CD4-positive, alpha-beta T cell treated with Interferon alpha-2 for 1 hour (primary cell): ENCODE measurements at places on chromosomes 3 and 15.

DNA sequence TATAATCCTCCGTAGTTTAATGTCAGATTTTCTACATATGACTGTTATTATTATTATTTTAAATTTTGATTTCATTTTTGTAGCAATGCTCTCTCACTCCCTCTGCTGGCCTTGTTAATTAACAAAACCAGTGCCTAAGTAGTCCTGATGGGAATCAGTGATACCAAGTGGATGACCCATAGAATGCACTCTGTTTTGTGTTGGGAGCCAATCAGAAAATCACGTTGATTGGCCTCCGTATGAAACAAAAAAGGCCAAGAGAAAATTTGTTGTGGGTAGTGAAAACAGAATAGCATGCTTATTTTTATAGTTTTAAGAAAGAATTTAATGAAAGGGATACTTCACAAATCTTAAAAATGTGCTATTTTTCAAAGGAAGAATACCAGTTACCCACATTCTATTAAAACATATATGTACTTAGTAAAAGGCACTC lies 34.4 kb upstream of the MEIS2 start:
- peak; percentile 11 for DNase-seq

- DNase-seq, result no peak
Observed at GRCh38 chr3:53545996-53546359, 51.6 kb downstream of the CACNA1D start.

DNA sequence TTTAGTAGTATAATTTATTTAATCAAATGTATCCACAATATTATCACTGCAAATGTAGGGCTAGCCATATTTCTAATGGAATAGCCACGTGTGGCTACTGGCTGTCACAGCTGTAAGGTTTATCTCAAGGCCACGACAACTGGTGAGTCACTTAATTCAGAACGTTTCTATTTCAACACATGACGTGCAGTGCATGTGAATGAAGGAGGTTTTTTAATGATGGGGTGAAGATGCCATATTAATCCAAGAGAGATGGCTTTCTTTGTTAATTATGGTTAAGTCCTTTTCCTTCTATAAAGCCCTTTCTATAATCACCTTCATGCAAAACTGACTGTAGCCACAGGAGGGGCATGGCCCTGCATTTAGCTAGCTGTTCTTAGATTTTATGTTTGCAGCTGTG lies 212.0 kb downstream of the FEZF2 start:
- no peak for DNase-seq

- no peak for DNase-seq
Observed at GRCh38 chr3:96012939-96013338, 801.5 kb upstream of the EPHA6 start.

DNA sequence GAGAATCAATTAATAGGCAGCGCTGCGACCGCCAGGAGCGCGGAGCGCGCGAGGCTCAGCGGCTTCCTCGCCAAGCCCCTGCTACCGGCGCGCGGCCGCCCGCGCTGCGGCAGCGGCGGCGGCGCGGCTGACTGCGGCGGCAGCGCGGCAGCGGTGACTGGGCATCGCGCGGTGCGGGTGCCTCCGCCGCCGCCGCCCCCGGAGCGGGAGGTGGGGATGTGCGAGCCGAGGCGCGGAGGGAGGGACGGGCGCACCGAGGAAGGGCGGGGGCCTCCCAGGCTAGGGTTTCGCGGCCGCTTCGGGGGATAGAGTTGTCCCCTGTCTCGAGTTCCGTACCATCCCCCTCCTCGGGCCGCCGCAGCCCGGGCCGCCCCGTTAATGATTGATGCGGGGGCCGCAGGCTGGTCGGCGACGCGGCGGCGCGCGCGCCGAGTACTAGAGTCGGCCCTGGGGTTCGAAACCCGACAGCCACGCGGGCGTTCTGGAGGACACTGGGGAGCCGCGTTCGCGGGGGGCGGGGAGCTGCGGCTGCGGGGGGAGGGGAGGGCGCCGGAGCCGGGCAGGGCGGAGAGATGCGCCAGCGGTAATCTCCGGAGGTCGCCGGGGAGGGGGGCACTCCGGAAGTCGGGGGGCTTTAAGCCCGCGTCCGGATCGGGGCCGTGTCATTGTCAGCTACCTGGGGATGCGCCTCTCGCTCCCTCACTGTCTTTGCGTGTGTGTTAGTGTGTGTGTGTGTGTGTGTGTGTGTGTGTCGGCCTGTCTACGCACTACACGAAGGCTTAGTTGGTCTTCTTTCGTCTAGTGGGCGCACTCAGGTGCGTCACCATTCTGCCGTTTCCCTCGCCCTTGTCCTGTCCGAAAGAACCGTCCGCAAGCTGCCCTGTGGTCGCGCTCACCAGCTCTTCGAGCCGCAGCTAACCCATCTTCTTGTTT lies at the start of gene PAQR9:
PAQR9 (minus strand) TSS at position 159 of the 933 bp plus-strand sequence. CDS start 338 bp downstream, outside the sequence.
- DNase-seq, result no peak

DNA sequence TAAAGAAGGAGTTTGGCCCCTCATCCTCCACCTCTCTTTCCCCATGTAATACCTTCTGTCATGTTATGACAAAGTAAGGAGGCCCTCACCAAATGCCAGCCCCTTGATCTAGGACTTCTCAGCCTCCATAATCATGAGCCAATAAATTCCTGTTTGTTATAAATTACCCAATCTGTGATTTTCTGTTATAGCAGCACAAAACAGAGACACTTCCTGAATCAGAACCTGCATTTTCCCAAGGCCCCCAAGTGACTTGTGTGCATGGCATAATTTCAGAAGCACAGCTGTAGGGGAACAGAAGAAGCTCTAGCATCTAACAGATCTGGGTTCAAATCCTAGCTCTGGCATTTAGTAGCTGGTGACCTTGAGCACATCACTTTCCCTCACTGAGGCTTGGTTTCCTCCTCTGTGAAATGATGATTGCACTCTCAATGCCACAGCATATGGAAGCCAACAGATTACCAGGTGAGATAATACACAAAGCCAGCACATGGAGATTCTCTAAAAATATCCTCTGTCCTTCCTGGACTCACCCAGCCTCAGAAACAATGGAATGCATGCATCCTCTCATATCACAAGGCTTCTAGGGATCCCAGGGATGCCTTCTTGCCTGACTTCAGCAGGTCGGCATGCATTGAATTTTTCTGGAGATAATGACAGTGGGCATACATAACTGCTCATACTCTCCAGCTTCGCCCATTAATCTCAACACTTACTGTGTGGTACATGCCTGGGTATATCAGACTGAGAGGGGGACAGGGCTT lies 26.3 kb downstream of the TLNRD1 start:
- DNase-seq, result no peak

DNA sequence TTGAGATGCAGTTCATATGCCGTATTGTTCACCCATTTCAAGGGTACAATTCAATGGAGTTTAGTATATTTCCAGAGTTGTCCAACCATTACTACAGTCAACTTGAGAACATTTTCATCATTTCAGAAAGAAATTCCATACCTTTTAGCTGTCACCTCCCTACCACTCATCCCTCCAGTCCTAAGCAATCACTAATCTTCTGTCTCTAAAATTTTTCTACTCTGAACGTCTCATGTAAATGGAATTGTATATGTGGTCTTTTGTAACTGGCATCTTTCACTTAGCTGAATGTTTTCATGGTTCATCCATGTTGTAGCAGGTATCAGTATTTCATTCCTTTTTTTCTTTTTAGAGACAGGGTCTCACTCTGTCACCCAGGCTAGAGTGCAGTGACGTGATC lies 51.1 kb downstream of the CMTM7 start:
- DNase-seq, result no peak

GRCh38 chr3:51501833-51502561 lies 2.2 kb upstream of the DCAF1 start:
- peak; percentile 78 for DNase-seq

DNA sequence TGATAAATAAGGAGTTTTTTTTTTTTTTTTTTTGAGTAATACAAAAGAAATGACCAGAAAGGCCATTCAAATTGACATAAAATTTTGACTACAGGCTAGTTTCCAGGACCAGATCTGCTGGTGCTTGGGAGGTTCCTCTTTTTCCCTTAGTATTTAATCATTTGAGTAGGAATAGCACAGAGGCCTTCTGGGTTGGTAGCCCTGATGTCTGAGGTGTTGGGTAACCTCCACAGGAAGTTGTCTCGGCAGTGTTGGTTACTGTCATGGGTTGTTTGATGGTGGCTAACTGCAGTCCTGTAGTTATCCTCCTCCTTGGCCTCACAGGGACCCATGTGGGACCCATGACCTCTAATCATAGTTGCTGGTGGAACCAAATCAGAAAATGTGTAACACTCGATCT lies 91.1 kb downstream of the USP13 start:
- DNase-seq, result no peak

- DNase-seq, result no peak
Observed at GRCh38 chr3:63228677-63229076, 49.4 kb upstream of the SYNPR start.

- DNase-seq, result no peak
Observed at GRCh38 chr3:113377158-113377557, 64.1 kb downstream of the CFAP44 start.

- no peak for DNase-seq
Observed at GRCh38 chr3:100226712-100227429, 33.9 kb upstream of the TBC1D23 start.

DNA sequence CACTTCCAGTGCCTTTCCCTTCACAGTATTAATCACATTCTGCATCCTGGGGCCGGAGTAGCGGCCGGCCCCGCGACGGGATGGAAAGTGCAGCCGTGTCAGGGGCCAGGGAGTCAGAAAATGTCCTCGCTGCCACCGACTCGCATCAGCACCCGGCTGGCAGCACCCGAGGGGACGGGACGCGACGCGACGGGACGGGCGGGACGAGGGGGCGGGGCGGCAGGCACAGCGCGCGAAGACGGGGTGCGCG lies 353 bp downstream of the ATG3 start:
- DNase-seq, result no peak

DNA sequence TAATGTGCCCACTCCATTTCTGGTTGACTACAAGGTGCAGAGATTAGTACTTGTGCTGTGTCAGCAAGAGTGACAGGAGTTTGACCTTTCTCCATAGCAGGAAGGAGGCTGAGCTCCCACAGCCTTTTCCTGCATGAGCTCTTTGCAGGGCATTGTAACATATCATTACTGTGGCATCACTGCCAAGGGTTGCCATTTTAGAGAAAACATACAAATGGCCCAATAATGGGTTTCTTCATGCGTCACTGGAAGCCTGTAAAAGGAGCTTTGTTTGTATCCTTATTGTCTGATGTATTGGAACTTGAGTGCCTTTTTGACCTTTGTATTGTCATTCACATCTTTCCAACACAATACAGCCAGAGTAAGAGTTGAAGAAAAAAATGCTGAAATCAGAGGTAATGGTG lies 323.0 kb upstream of the CDIN1 start:
- DNase-seq, result no peak

GRCh38 chr3:106425026-106425425 lies 556.2 kb upstream of the CBLB start:
- DNase-seq, result no peak

- no peak for DNase-seq
Observed at GRCh38 chr15:92807971-92808571, 92.1 kb upstream of the CHD2 start.

- no peak for DNase-seq
Observed at GRCh38 chr15:34652726-34653033, 69.2 kb upstream of the GOLGA8B start.

DNA sequence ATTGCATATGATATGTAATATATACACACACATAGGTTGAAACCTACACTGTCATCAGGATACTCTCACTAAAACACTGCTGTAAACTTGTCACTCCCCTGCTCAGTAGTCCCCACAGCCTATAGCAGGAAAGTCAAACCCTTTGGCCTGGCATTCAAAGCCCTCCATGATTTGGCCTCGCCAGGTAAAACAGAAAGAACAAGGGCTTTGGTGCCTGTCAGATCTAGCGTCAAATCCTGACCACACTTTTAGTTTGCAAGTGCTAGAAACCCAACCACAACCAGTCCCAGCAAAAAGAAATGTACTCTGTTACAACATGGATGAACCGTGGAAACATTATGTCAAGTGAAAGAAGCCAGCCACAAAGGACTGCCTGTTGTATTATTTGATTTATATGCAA lies 11.4 kb downstream of the CRABP1 start:
- no peak for DNase-seq

DNA sequence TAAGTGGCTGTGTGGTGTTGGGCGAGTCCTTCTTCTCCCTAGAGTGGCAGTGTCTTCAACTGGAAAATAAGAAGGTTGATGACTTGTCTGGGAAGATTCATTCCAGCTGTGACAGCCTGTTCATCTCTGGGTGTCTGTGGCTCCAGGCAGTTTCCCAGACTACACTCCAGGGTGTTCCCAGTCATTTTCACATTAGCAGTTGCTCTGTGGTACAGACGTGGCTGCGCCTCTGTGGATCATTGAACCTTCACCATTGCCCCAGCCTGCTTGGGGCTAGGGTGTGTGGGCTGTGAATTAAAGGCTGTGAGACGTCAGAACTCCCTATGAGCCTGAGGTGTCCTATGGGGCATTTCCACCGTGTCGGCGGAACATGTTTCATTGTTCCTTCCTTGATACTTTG lies 239.6 kb upstream of the NR2E3 start:
- no peak for DNase-seq

- DNase-seq, result no peak
Observed at GRCh38 chr15:90211440-90212143, 10.5 kb downstream of the SEMA4B start.

DNA sequence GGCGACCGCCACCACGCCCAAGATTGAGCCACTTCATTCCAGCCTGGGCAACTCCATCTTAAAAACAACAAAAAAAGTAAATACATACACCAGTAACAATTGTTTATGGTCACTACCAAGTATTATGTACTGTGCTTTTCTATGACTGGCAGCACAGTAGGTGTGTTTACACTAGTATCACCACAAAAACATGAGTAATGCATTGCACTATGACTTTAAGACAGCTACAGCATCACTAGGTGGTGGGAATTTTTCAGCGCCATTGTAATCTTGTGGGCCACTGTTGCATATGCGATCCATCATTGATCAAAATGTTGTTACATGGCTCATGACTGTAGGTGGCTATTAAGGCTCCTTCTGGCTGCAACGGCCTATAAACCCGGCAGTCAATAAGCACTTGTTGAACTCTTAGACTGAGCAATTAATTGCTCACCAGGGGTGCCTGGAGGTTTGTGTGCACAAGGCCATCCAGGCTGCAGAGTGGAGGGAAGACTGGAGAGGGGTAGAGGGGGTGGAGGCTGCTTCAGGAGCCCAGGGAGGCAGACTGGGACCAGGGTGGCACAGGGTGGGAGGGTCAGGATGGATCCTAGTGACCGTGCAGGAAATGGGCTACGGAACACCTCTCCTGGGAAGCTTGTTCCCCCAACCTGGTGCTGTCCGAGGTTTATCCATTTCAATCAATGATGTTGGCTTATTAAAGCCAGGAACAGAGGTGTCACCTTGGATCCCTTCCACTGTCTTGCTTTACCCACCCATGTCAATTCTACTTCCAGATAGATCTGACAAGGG lies 17.9 kb upstream of the COPG1 start:
- DNase-seq, result no peak

DNA sequence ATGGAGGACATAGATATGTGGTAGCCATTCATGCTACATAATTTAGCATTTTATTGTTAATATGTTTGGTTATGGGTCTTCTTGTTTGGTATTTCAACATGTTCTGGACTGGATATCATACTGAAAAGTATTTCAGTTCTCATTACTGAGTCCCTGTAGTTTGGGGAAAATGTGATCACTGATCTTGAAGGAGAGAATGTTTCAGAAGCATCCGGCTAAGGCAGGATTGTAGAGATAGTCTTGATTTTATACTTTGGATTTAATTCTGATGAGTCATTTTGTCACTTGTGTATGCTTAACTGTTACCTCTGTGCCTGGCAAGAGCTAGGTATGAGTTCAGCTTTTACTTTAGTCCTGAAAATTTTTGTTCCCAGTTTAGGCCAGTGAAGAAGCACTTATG lies 7.1 kb downstream of the CHD2 start:
- DNase-seq, result no peak
